Kidney (tissue), 22 donors: ENCODE measurements at places on chromosomes 3 and 15.
A peak's percentile ranks its signal among the peaks of the same experiment; 100 is the strongest.

DNA sequence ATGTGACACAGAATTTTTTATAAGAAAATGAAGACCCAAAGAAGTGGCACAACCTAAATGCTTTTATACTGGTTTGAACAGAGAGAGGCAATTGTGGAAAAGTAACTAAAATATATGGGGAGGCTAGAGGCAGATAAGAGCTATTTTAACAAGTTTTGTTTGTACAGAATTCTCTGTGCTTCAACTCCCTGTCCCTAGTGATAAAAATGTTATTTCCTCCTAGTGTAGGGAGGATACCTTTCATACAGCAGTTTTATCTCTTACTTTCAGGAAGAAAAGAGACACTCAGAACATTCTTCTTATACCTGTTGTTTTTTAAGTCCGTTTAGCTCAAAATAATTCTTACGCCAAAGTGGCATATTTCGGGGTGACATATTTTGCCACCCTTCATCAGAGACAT, 21.2 kb upstream of the ZNF639 start:
- no peak for DNase-seq

GRCh38 chr3:13768453-13768852, 111.4 kb downstream of the WNT7A start:
- DNase-seq, result no peak

DNA sequence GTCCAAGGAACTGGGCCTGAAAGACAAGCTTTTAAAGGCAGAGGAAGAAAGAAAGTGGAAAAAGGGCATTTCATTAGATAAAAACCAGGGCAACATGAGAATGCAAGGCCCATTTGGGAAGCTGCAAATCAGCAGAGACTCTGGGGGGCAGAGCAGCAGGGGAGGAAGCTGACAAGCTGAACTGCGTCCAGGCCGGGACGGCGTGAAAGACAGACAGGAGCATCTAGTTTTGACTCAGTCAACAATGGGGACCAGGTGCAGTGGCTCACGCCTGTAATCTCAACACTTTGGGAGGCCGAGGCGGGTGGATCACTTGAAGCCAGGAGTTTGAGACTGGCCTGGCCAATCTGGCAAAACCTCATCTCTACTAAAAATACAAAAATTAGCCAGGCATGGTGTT, 69.9 kb downstream of the CDC25A start:
- DNase-seq, result peak; percentile 22

GRCh38 chr15:40063563-40064011, 24.6 kb upstream of the SRP14 start:
- no peak for DNase-seq

DNA sequence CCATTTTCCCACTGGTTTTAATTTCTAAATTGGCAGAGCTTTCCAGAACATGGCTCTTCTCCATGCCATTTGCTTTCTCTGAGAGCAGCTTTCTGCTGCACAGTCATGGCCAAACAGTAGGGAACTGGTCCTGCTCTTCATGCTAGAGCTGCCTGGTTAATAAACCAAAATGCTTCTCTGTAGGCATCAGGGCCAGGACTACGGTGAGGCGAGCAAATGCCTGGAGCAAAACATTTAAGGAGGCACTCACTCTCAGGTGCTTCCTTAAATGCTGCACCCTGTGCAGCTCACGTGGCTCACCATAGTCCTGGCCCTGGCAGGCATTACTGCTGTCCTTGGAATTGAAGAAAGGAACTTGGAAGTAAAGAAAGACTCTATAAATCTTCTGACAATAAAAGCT, 48.5 kb upstream of the PPP2R3A start:
- no peak for DNase-seq

GRCh38 chr3:189309400-189309975, 137.7 kb downstream of the TPRG1 start:
- no peak for DNase-seq

GRCh38 chr3:168834558-168834957, 738.8 kb upstream of the GOLIM4 start:
- no peak for DNase-seq

DNA sequence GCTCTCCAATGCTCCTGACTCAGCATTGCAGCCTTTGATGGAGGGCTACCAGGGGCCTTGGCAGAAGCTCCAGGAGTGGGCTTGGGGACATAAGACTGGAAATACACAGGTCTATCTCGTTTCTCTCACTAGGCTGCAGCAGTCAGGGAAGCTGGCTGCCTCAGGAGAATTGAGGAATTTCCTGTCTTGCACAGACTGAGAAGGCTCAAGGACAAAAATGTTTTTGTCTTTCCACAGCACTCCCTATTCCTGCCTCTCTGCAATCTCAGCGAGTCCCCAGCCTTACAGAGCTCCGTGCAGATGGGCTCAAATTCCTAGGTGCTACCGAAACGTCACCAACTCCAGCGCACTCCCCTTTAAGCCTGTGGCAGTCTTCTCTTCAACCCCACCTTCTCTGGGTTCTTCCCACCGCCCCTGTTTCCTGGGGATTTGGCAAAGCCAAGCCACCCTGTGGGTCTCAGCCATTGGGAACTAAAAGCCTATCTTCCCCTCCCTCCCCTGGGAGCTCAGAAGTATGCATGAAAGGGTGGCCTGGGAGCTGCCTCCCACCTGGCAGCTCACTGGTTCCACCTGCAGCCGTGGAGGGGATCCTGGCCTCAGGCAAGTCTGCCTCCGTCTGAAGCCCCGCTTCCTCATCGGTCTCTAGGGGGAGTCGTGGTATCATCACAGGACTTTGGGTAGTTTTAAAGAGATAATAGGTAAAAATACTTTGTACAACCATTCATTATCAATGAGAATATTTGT, 322.6 kb upstream of the FRG2C start:
- DNase-seq, result no peak

DNA sequence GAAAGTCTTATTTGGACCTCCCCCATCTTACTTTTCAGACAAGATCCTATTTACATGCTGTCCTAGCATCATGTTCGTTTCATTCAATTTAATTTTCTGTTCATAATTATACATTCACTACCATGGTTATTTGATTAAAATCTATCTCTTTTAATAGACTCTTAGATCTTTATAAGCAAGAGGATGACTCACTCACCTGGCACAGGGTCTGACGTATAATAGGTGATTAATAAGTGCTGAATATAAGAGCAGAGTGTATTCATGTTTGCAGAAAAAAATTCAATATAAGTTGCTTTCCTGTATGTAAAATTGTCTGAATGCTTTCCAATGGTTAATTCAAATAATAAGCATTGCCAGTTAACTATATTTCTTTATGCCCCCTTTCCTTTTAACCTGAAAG, 165.5 kb upstream of the CBLB start:
- DNase-seq, result no peak

DNA sequence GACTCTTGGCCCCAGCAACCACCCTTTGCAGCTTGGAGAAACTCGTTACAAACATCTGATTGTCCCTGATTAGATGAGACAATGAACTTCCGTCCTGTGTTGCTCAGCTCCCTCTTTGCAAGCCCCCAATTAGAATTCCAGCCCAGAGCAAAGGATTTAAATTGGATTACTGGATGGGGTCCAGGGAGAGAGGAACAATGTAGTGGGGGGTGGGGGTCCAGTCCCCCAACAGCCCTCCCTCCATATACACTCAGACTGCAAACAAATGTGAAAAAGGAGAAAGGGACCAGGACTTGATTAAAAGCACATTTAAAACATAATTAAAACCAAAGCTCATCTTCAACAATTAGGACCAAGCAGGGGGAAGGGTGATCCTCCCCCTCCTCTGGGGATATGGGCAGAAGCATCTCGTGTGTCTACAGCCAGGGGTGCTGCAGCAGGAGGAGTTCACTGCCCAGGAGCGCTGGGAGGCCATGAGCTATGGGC, 71.7 kb upstream of the TMEM115 start:
- DNase-seq, result no peak

- peak; percentile 6 for DNase-seq
Measured at GRCh38 chr3:77160931-77161497, 121.1 kb downstream of the ROBO2 start.

GRCh38 chr15:85545185-85545584, 164.8 kb downstream of the AKAP13 start:
- DNase-seq, result no peak

DNA sequence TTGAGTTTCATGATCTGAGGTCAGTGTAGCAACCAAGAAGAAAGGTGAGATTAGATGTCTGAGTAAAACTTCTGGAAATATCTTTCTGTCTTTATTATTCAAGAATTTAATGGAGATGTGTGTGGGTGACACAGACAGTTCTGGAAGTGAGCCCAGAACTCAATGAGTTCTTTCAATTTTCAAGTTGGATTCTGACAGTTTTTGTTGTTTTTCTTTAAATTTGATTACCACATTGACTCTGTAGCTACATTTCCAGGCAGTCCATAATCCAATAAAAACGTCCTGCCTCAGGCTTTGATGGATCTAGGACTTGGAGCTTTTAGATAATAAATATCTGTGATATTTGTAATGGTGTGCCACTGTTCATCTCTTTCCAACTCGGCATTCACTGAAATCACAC, 3.9 kb upstream of the PARP14 start:
- no peak for DNase-seq

GRCh38 chr15:69719527-69720240, 267.1 kb downstream of the RPLP1 start:
- DNase-seq, result no peak

DNA sequence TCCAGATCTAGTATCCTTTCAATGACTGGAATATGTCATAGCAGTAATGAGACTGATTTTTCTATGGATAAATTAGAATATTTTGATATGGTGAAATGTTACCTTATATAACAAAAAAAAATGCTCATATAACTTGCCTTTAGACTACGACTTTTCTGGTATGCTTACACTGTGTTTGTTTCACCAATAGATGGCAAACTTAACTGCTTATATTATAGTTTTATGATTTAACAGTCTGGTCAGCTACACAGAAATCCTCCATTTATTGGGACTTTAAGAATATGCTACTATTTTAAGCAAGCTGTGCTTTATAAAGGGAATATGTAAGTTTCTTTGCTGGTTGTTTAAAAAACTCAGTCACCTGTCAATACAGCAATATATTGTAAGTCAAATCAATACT, 205.6 kb downstream of the VGLL3 start:
- no peak for DNase-seq

DNA sequence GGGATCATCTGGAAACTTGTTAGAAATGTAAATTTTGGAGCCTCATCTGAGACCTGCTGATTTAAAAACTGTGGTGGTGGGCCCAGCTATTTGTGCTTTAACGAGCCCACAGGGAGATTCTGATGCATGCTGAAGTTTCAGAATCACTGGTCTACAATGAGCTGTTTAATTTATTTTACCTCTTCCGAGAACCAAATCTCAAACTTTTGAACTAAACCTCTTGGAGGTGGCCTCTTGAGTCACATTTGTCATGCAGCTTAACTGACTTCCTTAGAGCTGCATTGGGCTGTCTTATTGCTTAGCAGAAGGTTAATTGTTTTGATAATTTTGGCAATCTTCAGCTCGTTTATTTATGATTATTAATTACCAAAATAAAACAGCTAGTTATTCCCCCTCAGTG, 112.1 kb upstream of the NPHP3 start:
- DNase-seq, result no peak

- no peak for DNase-seq
Measured at GRCh38 chr3:170809007-170809974, 60.7 kb downstream of the RPL22L1 start.

DNA sequence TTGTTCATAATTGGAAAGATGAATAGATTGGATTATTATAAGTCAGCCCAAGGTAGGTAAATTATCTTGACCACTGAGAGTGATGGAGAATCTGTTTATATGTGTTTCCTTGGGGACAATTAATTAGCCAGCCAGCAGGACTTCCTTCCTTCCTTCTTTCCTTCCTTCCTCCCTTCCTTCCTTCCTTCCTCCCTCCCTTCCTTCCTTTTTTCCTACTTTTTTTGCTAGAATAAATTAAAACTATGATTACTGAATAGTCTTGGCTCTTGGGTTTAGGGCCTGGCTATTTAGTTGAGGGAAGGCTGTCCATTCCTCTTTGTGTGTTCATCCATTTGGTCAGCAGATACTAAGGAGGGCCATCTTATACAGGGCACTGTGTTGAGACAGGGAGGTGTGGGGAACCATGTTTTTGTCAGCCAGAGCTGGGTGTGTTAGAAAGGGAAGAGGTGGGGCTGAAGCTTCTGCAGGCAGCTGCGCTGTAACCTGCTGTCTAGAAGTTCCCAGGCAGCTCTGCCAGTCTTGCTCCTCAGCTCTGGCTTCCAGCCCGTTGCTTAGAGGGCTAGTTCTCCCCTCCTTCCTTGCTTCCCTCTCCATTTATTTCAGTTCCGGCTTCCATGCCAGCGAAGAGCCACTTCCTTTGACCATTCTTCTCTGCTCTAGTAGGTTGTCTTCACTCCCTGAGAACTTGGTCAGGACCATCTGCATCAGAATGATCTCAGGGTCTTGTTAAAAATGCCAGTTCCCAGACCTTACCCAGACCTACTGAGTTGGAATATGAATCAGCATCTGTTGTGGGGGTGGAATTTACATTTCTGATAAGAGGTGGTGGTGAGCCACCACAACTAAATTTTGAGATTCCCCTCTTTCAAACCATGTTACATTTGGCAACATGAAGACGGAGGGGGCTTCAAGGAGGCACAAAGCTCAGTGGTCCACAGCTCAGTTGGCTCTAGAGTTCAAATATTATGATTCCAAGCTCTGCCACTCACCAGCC, 113.9 kb downstream of the DGKG start:
- DNase-seq, result no peak

DNA sequence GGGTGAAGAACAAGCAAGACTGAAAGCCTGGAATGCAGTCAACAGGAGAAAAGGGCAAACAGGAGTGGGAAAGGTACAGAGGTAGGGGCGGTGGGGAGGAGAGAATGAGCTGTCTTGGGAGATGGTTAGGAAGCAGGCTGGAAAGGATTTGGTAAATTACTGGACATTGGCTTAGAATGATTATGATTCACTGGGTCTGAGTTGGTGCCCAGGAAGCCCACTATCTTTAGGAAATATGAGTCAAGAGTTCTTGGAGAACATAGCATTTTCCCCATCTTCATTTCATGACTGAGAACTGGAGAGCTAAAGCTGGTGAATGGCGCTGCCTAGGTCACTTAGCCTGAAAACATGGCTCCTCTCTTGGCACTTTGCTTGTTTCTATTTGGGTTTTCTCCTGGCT, 74.7 kb upstream of the C3orf80 start:
- no peak for DNase-seq
